ENCODE measurements at places on chromosomes 7 and 10.

DNA sequence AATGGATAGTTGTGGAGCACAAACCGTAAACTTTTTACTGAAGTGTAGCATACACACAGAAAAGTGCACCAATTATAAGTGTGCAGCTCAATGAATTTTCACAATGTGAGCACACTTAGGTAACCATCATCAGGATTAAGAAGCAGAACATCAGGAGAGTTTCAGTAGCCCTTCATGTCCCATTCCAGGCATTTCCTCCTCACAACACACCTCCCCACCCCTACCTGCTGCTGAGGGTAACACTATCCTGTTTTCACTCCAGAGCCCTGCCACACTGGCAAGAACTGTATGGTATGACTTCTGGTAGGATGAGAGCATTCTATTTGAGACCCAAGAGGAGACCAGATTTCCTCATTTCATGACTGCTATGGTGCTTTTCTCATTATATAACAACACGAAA is 166.5 kb downstream of the PPP1R3A start:
- DNase-seq = no peak

- no peak for DNase-seq
These were observed 175.5 kb upstream of the ITGB1 start for GRCh38 chr10:33133557-33133956.

- no peak for DNase-seq
These were observed 4.4 kb upstream of the SEMA3C start for GRCh38 chr7:80923211-80923612.

- no peak for DNase-seq
These were observed 83.0 kb downstream of the PARD3 start for GRCh38 chr10:34731885-34732701.

- DNase-seq = no peak
These were observed 554.9 kb upstream of the NRP1 start for GRCh38 chr10:33889371-33889770.

DNA sequence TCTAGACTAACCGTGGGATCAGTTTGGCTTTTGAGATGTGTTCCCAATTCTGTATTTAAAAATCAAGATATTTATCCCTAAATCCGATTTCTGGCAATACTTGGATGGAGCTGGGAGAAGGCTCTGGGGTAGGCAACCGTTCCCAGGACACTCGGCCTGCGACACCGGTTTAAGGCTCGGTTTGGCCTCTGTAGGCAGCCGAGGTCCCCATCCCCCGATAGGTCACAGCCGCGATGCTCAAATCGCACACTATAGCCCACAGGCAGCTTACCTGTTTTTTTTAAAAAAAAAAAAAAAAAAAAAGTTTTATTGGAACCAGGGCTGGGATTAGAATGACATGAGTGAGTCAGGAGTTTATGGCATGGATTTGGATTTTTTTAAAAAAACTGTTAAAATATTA is 729 bp upstream of the TAF3 start:
- DNase-seq = no peak

- peak; percentile 5 for DNase-seq
These were observed 370.2 kb downstream of the ARL4A start for GRCh38 chr7:13057462-13058200.

GRCh38 chr7:45976485-45976856 is 55.4 kb upstream of the IGFBP3 start:
- DNase-seq = no peak

GRCh38 chr10:72263613-72264241 is 10.0 kb upstream of the DDIT4 start:
- DNase-seq = peak; percentile 56

DNA sequence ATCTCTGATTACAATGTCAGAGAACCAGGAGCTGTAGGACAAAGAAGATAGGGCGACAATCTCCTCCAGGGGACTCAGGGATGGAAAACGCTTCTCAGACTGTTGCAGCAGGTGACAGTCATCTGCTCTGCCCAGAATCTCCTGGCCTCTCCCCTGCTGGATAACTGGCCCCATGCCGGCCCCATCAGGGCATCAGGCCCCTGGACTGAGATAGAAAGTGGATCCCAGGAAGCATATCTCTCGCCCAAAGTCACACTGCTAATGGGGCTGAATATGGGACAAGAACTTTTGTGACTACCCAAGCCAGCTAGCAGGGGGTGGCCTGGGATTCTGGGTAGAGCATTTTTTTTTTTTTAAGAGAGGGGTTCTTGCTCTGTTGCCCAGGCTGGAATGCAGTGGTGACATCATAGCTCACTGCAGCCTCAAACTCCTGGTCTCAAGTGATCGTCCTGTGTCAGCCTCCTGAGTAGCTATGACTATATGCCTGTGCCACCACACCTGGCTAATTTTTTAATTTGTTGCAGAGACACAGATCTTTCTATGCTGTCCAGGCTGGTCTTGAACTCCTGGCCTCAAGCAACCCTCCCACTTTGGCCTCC is 20.5 kb upstream of the MLXIPL start:
- no peak for DNase-seq

DNA sequence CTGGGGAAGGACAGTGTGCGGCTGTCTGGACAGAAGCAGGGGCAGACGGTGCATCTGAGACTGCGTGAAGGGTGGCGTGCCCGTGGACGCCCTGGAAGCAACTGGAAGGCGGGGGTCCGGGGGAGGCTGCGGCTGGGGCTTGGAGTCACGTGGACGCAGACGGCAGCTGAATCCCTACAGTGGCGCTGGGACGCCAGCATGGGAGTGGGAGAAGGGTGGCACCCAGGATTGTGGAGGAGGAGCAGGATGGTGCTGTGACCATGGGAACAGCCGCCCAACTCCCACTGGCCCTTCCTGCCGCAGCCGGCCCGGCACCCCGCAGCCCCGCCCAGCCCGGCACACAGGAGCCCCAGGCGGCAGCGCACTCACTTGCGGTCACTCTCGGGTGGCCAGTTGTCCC is 9.7 kb downstream of the INTS1 start:
- DNase-seq = no peak

DNA sequence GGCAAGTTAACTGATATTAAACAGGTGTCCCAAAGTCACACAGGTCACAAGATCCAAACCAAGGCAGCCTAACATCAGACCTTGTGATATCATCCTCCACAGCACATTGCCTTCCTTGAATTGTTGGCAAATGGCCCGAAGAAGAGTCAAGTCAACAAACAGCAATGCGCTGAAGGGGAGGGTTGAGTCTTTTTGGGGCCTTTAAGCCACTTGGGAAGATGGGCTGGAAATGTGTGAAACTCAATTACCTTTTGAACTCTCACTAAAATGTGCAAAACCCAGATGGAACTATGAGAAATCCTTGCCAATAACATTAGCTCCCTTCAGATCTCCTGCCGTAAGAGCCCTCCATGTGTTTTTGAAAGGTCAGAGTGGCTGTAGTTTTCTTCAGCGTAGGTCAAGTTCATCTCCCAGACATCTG is 47.9 kb upstream of the STK17A start:
- no peak for DNase-seq

GRCh38 chr10:75261813-75262705 is 26.3 kb upstream of the COMTD1 start:
- DNase-seq = no peak

GRCh38 chr10:26365681-26366358 is 72.3 kb upstream of the APBB1IP start:
- DNase-seq = no peak

All from CD4-positive, alpha-beta T cell treated with Interleukin-17A for 1 hour (primary cell).